ENCODE measurements at places on chromosomes 7 and 10. TPM values are rescaled to one million over a fixed set of nuclear protein-coding genes. Genes with fewer than 3 reads are reported as not detected.

GRCh38 chr7:112073530-112073929 is 132.7 kb downstream of the DOCK4 start:
- no peaks in the 10 kb centered on the region for H3K27me3 ChIP-seq
- H3K4me3 ChIP-seq = no peak overlapping the region
- peaks cover 39% of the 10 kb centered on the region for H3K4me1 ChIP-seq
- H3K36me3 ChIP-seq = no peaks in the 10 kb centered on the region

DNA sequence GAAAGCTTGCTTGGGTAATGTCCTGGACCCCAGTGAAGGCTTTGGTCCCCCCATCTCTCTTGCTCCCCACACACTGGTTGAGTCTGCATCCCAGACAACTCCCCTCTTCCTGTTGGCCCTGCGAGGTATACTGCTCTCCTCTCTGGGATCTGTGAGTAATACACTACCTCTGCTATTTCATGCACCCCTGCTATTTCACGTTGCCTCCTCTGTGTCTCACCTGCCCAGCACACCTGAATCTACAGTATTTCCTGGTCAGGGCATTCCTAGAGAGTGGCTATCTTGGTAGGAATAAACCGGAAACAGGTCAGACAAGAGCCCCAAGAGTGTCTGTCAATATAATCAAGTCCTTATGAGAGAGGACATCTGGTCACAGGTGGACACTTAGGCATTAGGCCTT is 114.3 kb upstream of the ODAD2 start:
- peaks cover 15% of the 10 kb centered on the region for H3K4me1 ChIP-seq
- no peak overlapping the region for H3K27ac ChIP-seq
- H3K36me3 ChIP-seq = no peaks in the 10 kb centered on the region

NKX6-2 gene
- not detected for polyA plus RNA-seq

DNA sequence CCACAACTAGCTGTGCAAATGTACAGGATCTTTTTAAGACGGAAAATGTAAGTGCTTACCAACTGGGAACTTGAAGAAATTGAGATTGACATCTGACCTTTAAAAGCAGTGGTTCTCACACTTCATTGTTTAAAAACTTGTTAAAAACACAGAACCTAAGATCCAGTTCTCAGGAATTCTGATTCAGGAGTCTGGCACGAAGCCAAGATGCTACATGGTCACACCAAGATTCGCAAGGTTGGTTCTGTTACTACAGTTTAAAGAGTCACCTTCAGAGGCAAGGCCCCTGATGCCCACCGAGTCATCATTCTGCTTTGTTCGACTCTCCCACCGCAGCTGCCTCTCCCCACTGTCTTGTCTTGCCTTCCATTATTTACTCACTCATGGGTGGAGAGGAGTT is 113.3 kb downstream of the GLI3 start:
- no peak overlapping the region for H3K27ac ChIP-seq
- H3K4me1 ChIP-seq = no peaks in the 10 kb centered on the region
- no peaks in the 10 kb centered on the region for H3K27me3 ChIP-seq
- no peaks in the 10 kb centered on the region for H3K36me3 ChIP-seq
- no peak overlapping the region for H3K4me3 ChIP-seq

SLC18A2 gene
- polyA plus RNA-seq = not detected

- H3K36me3 ChIP-seq = no peaks in the 10 kb centered on the region
- H3K4me3 ChIP-seq = no peak overlapping the region
- no peak overlapping the region for H3K27ac ChIP-seq
- no peaks in the 10 kb centered on the region for H3K27me3 ChIP-seq
Measured at GRCh38 chr10:103062854-103063590, 130.1 kb downstream of the NT5C2 start.

DNA sequence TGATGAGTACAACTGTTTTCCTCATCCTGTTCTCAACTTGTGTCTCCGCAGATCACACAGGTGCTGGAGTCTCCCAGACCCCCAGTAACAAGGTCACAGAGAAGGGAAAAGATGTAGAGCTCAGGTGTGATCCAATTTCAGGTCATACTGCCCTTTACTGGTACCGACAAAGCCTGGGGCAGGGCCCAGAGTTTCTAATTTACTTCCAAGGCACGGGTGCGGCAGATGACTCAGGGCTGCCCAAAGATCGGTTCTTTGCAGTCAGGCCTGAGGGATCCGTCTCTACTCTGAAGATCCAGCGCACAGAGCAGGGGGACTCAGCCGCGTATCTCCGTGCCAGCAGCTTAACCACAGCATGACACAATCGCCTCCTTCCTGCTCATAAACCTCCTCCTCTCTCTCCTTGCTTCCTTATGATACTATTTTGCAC is 126.7 kb upstream of the PRSS58 start:
- no peaks in the 10 kb centered on the region for H3K27me3 ChIP-seq
- no peaks in the 10 kb centered on the region for H3K4me1 ChIP-seq
- DNase-seq = no peak

DNA sequence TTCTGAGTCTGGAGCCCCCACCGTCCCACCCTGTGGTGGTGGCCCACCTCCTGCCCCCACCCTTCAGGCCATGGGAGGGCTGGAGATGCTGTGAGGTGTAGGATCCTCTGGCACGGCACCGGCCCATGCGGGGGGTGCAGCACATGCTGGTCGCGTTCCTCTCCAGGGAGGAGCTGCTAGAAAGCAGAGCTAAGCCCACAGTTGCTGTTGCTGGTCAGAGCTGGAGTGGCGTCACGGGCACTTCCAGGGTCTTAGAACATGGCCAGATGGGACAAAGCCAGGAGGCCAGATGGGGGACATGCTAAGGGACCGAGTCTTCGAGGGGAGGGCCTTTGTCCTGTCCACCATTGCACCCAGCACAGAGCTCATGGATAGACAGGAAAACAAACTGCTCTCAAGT is 21.6 kb downstream of the AGAP3 start:
- no peak for DNase-seq
- H3K4me3 ChIP-seq = no peak overlapping the region
- H3K36me3 ChIP-seq = peaks cover 2% of the 10 kb centered on the region

GRCh38 chr10:70811881-70812280 is 3.9 kb upstream of the SGPL1 start:
- H3K4me1 ChIP-seq = peaks cover 2% of the 10 kb centered on the region
- no peak overlapping the region for H3K4me3 ChIP-seq
- H3K27ac ChIP-seq = no peak overlapping the region
- peaks cover 8% of the 10 kb centered on the region for H3K27me3 ChIP-seq
- H3K36me3 ChIP-seq = no peaks in the 10 kb centered on the region

GRCh38 chr7:45007106-45007505 is 7.1 kb downstream of the CCM2 start:
- H3K36me3 ChIP-seq = no peaks in the 10 kb centered on the region
- H3K27me3 ChIP-seq = no peaks in the 10 kb centered on the region
- H3K4me1 ChIP-seq = peaks cover under 1% of the 10 kb centered on the region
- DNase-seq = no peak

- H3K4me1 ChIP-seq = no peaks in the 10 kb centered on the region
- H3K36me3 ChIP-seq = no peaks in the 10 kb centered on the region
- H3K27me3 ChIP-seq = no peaks in the 10 kb centered on the region
- no peak overlapping the region for H3K4me3 ChIP-seq
Measured at GRCh38 chr10:120578890-120579289, 121.9 kb downstream of the PLPP4 start.

BEND7 gene
- polyA plus RNA-seq = 7.3 TPM

DNA sequence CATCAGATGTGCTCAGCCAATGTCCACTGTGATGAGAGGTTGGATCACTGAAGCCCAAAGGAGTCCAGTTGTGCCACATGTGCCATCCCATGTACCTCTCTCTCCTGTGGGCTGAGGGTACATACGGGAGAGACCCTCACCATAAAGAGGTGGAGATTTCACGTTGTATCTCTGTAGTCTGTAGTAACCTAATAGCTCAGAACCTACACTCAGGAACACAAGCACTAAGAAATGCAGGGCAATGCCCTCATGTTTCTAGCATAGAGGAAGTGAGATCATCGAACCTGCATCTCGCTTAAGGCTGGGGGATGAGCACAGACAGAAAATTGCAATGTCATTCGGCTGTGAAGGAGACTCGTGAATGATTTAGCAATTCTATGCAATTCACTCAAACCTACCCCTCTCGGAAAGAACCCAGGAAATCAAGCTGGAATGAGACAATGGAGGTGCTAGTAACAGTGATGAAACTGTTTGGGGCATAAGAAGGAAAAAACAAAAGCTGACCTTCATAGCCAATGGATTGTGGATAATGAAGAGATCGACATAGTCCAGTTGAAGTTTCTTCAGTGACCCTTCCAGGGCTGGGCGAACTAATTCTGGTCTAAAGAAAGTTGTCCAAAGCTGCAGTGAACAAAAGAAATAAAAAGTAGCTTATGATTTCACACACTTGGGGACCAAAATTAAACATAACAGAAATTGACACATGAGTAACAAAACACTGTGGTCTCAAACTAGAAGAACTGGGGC is 80.3 kb upstream of the UCN3 start:
- H3K36me3 ChIP-seq = no peaks in the 10 kb centered on the region
- peak overlapping the region; percentile 71 for H3K27ac ChIP-seq
- peaks cover 14% of the 10 kb centered on the region for H3K4me1 ChIP-seq
- no peak overlapping the region for H3K4me3 ChIP-seq
- peak; percentile 41 for DNase-seq

DNA sequence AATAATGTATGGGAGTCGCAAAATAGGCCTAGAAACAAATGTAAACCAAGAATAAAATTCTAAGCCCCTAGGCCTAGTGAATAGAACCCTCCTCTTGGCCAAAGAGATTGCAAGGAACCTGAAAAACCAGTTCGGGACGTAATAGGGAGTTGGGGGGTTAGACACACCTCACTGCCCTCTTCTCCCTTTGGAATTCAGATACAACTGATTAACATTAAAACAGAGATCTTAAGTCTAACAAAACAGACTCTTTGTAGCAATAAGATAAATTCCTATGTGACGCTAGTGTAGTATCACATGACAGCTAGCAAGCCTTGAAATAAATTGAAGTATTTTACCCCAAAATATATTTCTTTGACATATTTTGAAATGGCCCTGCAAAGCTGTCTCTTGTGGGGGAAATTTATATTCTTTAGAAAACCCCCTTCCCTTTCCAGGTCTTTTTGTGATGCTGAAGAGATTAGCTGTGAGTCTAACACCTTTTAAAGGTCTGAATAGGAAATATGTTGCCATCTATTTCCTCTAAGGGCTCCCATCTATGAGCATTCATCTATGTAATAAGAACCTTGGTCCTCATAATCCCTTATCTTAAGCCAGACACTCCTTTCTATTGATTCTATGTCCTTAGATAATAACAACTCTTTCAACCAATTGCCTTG is 623.4 kb upstream of the NRG3 start:
- no peaks in the 10 kb centered on the region for H3K4me1 ChIP-seq
- no peak overlapping the region for H3K27ac ChIP-seq
- DNase-seq = no peak
- H3K4me3 ChIP-seq = no peak overlapping the region
- H3K27me3 ChIP-seq = no peaks in the 10 kb centered on the region

CAPZA2 gene
- 48.1 TPM for polyA plus RNA-seq

GRCh38 chr7:75716992-75717626 is 21.6 kb downstream of the HIP1 start:
- no peaks in the 10 kb centered on the region for H3K4me1 ChIP-seq
- H3K27me3 ChIP-seq = no peaks in the 10 kb centered on the region
- no peaks in the 10 kb centered on the region for H3K36me3 ChIP-seq
- H3K4me3 ChIP-seq = no peak overlapping the region

GRCh38 chr7:157235357-157236333 is 96.9 kb downstream of the UBE3C start:
- no peak overlapping the region for H3K4me3 ChIP-seq
- H3K27me3 ChIP-seq = no peaks in the 10 kb centered on the region

DNA sequence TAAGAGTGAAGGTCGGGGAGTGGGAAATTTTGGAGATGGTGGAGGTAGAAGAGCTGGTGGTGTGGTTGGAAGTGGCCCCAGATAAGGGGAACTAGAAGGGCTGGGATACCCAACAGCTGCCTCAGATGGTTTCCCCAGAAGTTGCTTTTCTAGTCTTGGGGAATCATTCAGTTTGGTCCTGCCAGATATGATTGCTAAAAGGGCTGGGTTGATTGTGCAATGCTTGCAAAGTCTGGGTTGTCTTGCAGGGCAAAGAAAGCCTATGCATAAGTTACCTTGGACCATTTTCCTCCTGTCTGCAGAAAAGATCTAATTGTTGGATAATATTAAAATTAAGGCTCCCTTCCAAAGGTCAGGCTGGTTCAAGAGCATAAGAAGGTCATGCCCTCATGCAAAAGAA is 213.8 kb upstream of the ZNF804B start:
- no peak overlapping the region for H3K4me3 ChIP-seq
- no peaks in the 10 kb centered on the region for H3K4me1 ChIP-seq
- DNase-seq = no peak
- H3K27ac ChIP-seq = no peak overlapping the region
- no peaks in the 10 kb centered on the region for H3K27me3 ChIP-seq

CALML5 gene
- polyA plus RNA-seq = not detected

DNA sequence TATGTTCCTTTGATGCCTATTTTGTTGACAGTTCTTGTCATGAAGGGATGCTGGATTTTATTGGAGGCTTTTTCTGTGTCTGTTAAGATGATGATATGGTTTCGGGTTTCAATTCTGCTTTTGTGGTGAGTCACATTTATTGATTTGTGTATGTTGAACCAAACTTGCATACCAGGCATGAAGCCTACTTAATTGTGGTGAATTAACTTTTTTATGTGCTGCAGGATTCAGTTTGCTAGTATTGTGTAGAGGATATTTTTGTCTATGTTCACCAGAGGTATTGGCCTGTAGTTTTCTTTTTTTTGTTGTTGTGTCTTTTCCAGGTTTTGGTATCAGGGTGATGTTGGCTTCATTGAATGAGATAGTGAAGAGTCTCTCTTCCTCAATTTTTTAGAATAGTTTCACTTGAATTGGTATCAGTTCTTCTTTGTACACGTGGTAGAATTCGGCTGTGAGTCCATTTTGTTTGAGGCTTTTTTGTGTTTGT is 345.9 kb downstream of the KIF20B start:
- no peaks in the 10 kb centered on the region for H3K27me3 ChIP-seq
- no peak for DNase-seq
- H3K36me3 ChIP-seq = no peaks in the 10 kb centered on the region
- no peak overlapping the region for H3K4me3 ChIP-seq

- H3K27ac ChIP-seq = no peak overlapping the region
- H3K36me3 ChIP-seq = no peaks in the 10 kb centered on the region
- no peak for DNase-seq
- no peaks in the 10 kb centered on the region for H3K27me3 ChIP-seq
- H3K4me1 ChIP-seq = peaks cover 14% of the 10 kb centered on the region
- no peak overlapping the region for H3K4me3 ChIP-seq
Measured at GRCh38 chr10:68155615-68156210, 46.4 kb downstream of the MYPN start.

CNTNAP2 gene
- 0.02 TPM for polyA plus RNA-seq

DNA sequence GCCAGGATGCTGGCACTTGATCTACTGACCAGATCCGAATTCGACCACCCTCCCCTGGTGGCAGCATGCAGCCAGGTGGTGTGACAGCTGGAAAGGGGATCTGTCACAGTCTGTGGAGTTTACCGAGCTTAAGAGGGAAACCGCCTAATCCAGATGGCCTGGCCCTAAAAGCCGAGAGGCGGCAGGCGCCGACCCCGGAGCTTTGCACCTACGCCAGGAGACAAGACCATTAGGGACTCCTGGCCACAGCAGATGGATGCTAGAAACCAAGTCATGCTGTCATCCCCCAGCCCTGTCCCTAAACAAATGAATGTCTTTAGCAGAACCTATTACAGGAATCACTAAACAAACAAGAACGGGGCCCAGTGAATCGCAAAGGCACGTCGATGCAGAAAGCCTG is 27.7 kb downstream of the RCC1L start:
- no peak for DNase-seq
- no peak overlapping the region for H3K4me3 ChIP-seq
- H3K4me1 ChIP-seq = no peaks in the 10 kb centered on the region
- no peaks in the 10 kb centered on the region for H3K27me3 ChIP-seq
